ENCODE measurements at places on chromosomes 7 and 10.
A peak's percentile ranks its signal among the peaks of the same experiment; 100 is the strongest.

- DNase-seq: no peak
Measured at GRCh38 chr10:6343305-6344010, 140.7 kb downstream of the PFKFB3 start.

DNA sequence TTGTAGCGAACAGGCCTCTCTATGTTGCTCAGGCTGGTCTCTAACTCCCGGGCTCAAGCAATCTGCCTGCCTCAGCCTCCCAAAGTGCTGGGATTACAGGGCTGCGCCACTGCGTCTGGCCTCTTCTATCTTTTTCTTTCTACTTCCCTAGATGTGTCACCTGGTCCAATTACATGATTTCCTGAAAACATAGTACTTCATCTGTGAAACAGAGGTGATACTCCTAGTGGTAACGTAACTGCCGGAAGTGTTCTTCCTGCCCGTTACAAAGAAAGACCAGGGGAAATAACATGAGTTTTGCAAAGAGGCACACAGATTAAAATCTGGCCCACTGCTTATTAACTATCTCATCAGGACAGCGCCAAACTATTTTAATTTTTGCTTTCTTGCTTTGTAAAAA lies 18.4 kb upstream of the HGF start:
- DNase-seq: no peak

- DNase-seq: no peak
Measured at GRCh38 chr7:68507668-68508067, 1090.6 kb upstream of the AUTS2 start.

- DNase-seq: no peak
Measured at GRCh38 chr10:75779276-75779675, 347.9 kb downstream of the LRMDA start.

DNA sequence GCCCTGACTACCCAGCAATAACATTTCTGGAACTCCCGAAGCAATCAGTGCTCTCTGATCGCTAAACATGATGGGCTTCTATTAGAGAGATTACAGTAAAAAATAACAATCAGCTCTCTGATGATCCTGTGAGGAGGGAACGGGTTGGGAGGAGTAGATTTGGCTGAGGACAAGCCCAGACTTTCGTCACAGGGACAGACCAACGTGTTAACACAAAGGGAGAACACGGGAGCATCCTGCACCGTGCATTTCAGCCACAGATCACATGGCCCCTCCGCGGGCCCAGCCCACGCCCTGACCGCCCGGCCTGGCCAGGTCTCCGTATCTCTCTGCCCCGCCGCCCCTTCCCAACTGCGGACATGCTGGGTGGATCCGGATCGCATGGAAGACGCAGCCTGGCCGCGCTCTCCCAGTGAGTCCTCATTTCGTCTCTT lies 95.0 kb upstream of the AGBL3 start:
- DNase-seq: no peak

DNA sequence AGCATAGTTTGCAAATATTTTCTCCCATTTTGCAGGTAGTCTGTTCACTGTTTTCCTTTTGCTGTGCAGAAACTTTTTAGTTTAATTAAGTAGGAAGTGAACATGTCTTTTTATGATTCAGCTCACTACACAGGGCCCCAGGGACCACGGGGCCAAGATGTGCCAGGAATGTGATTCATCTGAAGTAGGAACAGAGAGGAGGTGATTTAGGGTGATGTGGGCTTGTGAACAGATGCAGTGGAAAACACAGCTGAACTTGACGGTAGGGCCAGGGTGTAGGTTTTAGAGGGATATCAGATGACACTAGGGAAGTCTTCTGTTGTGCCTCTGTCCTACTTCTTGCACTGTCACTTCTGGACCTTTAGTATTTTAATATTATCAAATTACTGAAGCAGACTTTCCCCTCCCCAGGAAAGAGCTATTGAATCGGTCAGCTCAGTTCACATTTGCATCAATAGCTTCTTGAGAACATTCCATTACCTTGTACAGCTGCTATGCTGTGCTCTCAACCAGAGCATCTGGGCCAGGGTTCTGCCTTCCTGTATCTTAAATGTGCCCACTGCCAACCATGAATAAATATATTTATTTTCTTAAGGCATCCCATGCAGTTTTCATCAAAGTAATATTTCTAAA lies 96.9 kb downstream of the OSBPL3 start:
- DNase-seq: no peak

DNA sequence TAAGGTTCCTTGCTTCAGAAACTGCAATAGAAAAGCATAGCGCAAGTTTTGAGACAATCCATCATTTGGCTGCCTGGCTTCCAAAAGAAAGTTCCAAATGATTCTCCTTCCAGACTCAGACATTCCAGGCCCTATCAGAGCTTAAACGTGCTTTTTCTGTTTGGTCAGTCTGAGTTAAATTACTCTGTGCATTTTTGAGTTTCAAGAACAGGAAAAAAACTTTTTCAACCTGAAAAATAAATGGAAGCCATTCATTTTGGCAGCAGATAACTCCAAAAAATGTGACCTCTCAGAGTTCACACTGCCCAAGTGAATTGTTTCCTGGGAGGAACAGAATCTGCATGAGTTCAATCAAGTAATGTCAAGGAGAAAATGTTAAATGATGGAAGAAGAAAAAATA lies 354.2 kb downstream of the CXCL12 start:
- DNase-seq: no peak

DNA sequence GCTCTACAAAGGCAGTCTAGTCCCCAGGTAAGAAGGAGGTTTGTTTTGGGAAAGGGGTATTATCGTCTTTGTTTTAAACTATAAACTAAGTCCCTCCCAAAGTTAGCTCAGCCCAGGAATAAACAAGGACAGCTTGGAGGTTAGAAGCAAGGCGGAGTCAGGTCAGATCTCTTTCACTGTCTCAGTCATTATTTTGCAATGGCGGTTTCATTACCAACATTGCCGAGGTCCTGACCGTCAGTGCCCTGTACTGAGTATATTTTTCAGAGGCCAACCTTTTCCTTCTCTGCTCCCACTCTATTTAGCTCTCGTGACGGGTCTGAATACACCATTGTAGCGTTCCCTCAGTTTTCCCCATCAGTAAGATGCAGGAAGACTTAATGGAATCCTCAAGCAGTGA lies 184.5 kb downstream of the PRKCQ start:
- DNase-seq: no peak

DNA sequence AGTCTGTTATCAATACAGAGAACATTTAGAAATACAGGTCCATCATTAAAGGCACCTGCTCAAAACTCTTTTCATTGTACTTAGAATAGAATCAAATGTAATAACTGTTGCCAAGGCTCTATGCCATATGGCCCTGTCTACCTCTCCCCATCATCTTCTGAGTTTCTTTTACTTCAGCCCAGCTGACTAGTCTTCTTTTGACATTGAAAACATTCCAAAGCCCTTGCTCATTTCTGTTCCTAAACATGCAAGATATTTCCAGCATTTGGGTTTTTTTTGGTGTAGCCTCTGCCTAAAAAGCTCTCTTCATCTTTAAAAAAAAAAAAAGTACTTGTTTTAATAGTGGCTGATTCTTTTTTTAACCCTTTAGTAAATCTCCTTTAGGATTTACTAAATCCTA lies 165.5 kb upstream of the SMIM30 start:
- no peak for DNase-seq

DNA sequence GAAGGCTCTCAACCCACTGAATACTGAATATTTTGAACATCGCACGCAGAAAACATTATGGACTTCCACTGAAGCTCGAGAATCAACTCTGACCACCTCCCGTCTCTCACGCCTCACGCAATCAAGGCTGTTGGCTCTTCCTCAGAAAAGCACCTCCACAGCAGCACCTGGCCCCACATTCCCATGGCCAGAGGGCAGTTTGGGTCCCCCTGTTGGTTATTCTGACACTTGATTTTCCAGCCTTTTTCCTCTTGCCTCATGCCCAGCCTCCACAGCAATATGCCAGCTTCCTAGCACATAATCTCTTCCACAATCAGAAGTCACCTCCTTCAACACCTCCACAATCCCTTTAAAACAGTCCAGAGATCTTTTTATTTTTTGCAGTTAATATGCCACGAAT lies 55.9 kb downstream of the SVOPL start:
- no peak for DNase-seq

- DNase-seq: no peak
Measured at GRCh38 chr7:106065575-106066500, 46.3 kb downstream of the SYPL1 start.

DNA sequence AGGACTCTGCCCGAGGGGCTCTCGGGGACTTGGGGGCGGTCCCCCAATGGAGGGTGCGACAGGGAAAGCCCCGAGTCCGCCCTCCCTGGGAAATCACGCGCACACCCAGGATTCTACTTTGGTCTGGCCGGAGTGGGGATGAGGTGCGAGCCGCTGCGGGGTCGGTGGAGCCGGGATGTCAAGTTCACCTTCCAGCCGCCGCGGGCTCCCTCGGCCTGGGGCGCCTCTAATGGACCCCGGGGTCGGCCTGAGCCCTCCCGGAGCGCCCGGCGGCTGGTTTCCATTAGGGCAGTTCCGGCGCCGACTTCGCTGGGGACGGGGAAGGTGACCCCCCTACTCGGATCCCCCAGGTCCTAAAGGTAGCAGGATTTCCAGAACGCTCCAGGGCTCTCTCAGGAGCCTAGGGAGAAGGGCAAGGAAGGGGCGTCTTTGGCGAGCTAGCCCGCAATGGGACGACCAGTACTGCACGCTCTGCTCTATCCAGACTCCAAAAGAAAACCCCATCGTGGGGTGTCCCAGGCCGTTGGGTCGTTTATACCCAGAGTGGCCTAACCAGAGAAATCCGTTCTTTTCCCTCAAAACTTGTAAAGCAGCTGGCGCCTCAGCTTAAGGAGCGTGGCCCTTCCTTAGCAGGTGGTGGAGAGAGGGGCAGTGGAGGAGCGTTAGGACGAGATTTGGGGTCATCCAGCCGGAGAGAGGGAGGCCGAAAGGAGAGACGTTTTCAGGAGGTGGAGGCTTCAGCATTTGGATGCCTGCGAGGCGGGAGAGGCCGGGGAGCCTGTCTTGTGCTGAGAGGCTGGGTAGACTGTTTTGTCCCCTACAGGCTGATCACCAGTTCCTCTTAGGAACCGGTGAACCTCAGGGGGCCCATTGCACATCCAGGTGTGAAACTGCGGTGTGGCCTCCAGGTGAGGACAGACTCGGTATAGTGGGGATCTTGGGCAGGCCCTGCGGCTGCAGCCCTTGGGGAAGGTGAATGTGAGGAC lies 860 bp upstream of the WDR86 start:
- DNase-seq: peak; percentile 27

GRCh38 chr7:85292908-85293576 lies 106.2 kb upstream of the SEMA3D start:
- no peak for DNase-seq

DNA sequence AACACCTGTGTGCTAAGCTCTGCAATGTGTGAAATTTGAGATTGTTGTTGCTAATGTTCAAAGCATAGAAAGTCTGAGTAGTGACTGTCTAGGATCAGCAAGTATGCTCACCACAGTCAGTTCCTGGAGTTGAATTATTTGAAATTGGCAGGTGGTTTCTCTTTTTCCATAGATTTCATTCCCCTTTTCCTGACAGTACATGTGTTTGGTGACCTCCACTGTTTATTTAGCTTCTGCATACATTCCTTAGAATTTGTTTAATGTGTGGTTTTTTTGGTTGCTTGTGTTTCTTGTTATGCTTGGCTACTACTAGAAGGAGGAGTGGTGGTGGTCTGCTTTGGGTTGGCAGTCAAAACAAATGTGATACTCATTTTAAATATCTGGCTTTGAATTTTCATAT lies 52.3 kb downstream of the FOXP2 start:
- no peak for DNase-seq

- DNase-seq: no peak
Measured at GRCh38 chr7:143325240-143325639, 9.3 kb downstream of the CLCN1 start.

DNA sequence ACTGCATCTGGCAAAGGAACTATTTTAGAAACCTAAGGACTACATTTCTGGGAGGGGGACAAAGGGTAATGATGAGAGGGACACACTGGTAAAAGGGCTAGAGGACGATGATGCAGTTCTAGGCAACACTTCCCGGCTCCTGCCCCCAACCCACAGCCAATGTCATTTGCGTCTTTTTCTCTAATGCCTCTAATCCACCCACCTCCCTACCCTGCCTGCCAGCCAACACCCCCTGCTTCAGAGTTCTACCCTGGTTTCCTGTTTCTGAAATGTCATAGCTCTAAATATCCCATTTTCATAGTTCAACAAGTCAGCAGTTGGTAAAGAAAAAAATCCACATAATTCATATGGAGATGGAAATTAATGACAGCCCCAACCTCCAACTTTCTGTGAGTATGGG lies 79.0 kb downstream of the KIAA1549 start:
- no peak for DNase-seq

DNA sequence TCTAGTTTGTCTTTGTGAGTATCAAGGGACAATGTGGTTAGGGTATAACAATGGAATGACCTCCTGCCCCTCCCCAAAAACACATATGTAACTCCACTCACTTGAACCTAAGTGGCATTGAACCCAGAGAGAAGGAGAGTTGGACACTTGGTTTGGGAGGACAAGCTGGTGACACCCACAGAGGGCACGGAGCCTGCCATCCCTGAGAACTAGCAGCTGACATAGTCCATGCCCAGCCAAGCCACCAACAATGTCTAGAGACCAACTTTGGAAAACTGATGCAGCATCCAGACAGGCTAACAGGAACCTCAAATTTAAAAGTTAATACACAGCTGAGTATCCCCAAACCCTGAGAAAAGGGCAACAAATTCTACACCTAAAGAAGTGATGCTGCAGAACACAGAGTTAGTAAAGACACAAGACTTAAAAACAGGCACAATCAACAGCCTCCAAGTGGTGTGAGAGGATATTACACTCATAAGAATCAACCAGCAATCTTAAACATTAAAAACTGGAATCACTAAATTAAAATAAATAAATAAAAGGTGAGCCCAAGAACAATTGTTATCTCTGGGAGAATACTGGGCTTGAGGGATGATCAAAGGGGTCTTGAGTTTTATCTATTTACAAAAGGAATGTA lies 27.2 kb downstream of the NUDCD3 start:
- peak; percentile 20 for DNase-seq

DNA sequence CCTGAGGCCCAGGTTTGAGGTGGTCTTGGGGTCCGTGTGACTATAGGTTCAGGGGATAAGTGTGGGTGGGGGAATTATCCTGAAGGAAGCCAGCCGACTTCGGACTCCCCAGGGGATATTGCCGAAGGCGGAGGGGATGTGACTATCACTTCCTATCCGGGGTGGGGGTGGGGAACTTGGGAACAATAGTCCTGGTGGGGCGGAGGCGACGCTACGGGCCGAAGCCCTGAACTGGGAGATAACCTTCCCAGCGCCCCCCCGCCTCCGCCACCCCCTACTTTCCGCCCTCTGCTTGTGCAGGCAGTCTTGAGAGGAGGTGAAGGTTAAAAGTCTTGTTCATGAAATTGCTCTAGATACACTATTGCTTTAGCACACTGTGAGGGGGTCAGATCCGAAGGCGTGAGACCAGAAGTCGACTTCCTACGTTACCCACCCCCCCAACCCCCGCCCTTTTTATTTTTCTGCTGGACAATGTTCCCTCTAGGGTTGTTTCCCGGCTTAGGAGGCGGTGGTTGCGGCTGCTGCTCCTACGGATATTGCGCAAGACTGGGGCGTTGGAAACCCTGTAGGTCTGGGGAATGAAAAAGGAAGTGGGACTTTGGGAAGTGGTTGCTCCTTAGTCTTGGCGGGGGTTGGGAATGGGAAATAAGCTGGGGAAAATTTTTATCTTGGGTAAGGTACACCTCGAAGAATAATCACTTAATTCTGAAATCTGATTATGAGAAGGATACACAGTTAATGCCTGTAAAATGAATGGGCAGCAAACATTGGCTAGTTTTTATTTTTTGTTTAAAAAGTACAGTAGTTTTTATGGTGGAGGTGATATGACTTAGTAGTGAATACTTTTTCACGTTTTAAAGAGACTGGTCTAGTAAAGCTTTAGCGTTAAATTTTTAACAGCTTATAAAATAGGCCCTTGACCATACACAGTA lies 1.5 kb downstream of the PTPN12 start:
- no peak for DNase-seq

All from naive thymus-derived CD8-positive, alpha-beta T cell (primary cell).